Breast epithelium (tissue), 4 donors: ENCODE measurements at places on chromosomes 6 and 20.

GRCh38 chr6:168765752-168766151 is 324.8 kb downstream of the SMOC2 start:
- no peak for DNase-seq

DNA sequence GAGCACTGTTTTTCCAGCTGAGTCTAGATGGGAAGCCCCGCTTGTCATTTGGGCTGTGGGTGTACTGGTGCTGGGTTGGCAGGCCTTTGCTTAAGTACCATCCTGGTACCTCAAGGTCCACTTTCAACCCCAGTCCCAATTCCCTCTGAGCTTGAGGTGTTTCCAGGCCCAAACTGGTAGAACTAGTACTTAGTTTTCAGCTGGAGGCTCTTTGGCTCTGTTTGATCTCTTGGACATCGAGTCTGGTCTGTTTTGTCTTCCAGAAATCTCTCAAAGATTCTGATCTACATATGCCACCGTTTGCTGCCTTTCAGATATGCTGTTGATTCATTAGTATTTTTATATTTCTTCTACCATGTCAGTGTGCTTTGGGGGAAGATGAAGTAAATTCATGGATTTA is 61.8 kb upstream of the GNRH2 start:
- DNase-seq = no peak

GRCh38 chr6:37454420-37455140 is 21.6 kb downstream of the CMTR1 start:
- DNase-seq = no peak

GRCh38 chr6:38572186-38572813 is 67.4 kb downstream of the BTBD9 start:
- DNase-seq = no peak

- DNase-seq = no peak
These were observed 196.9 kb downstream of the LRFN2 start for GRCh38 chr6:40390144-40390800.

DNA sequence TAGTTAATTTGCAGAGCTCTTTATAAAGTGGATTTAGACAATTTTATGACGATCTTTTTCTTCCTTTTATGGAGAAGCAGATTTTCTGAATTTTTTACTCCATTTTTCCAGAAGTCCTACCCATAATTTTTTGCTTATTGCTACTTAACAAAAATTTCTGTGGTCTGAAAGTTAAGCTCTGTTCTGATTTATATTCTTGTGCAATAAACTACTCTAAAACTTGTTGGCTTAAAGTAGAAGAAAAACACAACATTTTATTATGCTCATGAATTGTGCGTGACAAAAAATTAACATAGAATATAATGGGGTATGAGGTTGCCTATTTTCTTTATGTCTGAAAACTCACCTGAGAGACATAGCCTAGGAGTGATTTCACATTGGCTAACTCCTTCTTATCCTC is 2.6 kb downstream of the DEFB113 start:
- DNase-seq = no peak

- no peak for DNase-seq
These were observed 51.9 kb upstream of the GLP1R start for GRCh38 chr6:38996676-38997075.

GRCh38 chr20:61982191-61982950 is 83.3 kb downstream of the TAF4 start:
- DNase-seq = no peak

DNA sequence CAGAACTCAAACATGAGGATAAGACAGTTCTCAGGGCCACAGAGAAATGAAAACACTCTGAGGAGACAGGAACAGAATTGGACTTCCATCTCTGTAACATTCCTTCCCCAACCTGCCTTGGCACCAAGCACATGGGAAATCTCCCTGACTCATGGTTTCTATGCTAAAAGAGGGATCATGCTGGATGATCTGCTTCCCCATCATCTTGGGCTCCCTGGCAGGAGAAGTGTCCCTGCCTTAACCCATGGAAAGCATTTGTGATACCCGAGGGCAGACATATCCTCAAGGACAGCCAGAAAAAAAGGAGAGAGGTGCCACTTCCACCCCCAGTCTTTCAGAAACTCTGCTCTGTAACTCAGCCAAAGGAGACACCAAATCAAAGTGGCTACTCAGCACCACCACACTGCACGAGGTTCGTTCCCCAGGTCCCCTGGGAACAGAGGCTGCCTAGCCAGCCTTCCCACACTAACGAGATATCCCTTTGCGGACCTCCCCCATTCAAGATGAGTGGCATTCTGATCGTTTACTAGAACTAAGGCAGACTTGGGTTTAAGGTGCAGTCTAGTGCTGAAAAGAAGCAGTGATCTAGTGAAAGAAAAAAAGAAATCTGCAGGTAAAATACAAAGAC is 34.8 kb downstream of the BLOC1S5 start:
- DNase-seq = no peak

DNA sequence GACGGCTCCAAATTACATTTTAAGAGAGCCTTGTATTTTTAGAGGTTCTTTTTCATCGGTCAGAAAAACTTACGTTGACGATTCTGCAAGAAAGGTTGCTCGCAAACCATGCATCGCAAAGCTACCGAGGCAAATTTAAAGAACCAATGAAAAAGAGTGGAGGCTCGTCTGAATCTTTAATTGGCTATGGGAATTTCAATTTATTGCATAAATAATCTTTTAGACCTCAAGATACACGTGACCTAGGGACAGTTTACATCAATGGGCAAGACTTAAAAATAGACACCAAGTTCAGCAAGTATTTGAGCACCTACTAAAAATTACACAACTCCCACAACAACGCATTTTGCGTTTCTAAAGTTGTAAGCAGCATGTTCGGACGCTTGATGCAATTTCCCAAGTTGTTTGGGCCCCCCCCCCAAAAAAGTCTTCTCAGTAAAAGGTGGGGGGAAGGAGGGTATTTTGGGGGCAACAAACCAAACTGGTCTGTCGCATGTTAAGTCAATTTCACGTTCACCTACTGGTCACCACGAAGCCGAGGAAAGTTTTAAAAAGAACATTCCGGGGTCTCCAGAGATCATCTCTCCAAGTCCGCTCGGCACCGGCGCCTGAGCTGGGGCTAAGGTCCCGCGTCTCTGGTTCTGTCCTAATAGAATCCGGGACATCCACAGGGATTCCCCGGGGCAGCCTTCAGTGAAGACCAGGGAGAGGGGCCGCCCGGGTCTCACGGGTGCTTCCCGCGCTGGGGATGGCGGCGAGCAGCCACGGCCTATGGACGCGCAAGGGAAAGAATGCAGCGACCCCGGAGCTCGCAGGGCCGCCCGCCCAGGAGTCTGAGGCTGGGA is 851 bp downstream of the SNX5 start:
- no peak for DNase-seq

- DNase-seq = no peak
These were observed 102.6 kb downstream of the ATP9A start for GRCh38 chr20:51665543-51666118.

DNA sequence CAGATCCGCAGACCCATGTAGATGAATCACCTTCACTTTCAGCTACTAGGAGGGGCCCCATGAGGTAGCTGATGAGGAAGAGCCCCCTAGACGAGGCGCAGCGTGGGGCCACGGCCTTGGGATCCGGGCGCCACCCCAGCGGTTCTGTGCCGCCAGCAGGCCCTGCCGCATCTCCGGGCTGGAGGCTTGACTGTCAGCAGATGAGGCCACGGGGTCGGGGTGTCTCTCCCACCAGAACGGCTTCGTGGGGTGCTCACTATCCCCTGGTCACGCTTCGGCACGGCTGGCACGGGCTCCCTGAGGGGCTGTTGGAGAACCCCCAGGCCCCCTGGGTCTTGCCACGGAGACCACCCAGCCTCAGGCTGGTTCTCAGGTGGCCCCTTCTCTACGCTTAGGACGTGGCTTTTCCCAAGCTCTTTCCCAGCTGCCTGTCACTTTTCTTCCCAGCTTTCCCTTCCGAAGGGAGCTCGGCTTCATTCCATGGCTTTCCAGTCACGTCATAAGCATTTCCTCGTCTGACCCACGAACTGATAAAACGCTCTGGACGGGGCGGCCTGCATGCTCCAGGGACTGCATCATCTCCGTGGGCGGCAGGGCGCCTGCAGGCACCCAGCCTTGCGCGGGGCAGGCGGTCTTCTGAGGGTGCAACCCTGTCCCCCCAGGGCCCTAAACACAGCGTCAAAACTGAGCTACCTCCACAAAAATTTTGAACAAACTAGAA is 85.9 kb downstream of the THBS2 start:
- DNase-seq = no peak

GRCh38 chr20:61736751-61737310 is 328.9 kb downstream of the TAF4 start:
- no peak for DNase-seq

DNA sequence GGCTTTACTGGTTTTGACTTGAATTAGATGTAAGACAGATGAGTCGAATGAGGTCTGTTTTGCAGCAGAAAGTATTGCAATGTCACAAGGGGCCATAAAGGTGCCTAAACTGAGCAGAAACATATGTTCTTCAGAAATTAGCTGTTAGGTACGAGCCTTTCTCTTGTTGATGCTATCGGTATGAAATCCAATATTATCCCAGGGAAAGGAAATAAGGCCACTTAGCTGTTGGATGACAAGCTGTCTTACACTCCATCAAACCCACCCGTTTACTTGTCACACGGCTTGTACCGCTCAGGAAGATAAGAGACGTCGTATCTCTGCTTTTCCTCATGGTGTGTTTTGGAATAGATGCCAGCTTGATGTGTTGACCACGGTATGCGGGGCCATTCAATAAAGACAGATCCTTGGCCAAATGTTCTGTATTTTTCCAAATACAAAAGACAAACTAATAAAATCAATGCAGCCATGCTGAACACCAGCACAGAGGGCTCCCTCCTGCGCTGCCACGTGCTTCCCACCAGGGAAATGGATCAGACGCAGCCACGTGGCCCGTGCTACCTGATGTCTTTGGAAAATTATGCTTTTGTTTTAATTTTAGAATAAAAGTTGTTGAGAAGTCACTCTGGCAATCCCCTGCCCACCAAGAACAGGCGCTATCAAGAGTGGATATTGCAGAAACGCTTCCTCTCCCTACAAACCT is 255.9 kb upstream of the SULF2 start:
- no peak for DNase-seq

DNA sequence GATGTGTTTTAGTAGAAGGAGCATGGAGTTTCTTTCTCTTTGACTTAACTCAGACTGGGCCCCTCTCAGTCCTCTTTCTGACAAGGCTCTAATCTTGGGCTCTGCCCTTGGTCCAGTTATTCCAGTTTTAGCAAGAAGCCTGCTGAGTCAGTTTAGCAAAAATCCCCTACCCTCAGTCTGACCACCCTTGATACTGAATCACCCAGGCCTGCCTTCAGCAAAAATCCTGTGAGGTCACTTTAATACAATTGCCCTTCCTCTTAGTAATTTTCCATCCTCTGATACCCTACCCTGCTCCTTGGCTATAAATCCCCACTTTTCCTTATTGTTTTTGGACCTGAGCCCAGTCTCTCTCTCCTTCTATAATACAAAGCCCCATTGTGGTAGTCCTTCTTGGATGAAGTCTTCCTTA is 326.7 kb upstream of the NOX3 start:
- DNase-seq = no peak

GRCh38 chr6:43361269-43361668 is 8.2 kb downstream of the ZNF318 start:
- DNase-seq = no peak

DNA sequence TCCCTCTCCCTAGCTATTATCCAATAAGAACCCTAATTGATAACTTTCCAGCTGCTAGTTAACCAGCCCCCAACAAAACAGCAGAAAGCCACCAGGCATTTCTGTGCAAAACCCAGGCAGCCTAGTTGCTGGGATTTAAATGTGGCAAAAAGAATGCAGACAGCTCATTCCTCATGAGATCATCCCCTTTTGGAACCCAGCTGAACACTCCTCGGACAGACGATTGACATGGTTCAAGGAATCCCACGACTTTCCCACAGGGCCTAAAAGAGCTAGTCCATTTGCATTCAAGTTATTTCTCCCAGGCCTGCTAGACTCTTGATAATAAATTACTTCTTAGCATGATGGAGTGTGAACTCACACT is 24.0 kb downstream of the JAG1 start:
- no peak for DNase-seq

- no peak for DNase-seq
These were observed 19.6 kb downstream of the HLA-A start for GRCh38 chr6:29961966-29962365.

- DNase-seq = no peak
These were observed 71.4 kb upstream of the PCSK2 start for GRCh38 chr20:17155401-17155800.

- no peak for DNase-seq
These were observed 17.5 kb upstream of the EFCAB8 start for GRCh38 chr20:32841174-32841573.

DNA sequence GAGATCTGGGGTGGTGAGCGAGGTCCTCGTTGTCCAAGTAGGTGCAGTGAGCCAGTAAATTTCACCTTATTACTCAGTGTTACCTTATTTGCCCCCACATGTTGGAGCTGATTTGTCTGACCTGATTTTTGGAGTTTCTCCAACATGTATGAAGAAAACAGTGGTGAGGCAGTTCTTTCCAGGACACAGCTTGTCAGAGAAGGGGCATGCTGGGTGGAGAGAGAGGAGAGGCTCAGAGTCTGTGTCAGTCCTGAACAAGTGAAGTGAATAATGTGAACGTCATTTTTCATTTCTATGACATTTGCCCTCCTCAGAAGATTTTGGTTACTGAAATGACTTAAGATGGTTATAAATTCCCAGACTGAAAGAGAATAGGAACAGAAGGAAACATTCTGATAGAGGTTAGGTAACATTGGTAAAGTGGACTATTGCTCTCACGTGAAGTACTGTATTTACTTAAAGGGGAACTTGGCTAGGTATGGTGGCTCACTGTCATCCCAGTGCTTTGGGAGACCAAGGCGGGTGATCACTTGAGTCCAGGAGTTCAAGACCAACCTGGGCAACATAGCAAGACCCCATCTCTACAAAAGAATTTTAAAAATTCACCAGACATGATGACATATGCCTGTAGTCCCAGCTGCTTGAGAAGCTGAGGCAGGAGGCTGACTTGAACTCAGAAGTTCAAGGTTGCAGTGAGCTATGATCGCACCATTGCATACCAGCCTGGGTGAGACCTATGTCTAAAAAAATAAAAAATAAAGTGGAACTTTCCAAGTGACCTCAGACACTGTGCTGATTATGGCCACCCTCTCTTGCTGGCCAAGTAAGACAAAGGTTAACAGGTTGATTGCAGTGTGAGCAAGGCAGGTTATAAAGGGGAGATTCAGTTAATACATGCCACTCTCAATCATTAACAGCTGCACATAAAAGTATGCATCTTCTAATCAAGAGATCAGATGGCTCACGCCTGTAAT is 184.3 kb downstream of the EDN1 start:
- DNase-seq = no peak

DNA sequence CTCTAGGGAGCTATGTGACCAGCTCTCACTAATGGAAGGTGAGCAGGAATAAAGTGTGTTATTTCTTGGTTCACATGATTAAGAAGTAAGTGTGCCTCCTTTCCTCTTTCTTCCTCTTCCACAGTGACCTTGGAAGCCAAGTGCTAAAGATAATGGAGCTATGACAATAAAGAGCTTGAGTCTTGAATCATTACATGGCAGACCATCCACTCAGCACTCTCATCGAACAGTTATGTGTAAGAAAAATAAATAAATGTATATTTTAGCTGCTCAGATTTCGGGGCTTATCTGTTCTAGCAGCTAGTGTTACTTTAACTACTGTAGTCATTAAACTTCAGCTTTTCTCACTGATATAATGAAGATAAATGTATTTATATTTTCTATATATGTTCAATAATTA is 72.9 kb downstream of the HDGFL1 start:
- DNase-seq = no peak

GRCh38 chr20:3164763-3165410 is 5.2 kb upstream of the FASTKD5 start:
- DNase-seq = no peak
